Stimulated activated CD8-positive, alpha-beta memory T cell treated with anti-CD3 and anti-CD28 coated beads, Interleukin-7, amount 100 ng/mL, for 24 hours (primary cell): ENCODE measurements at places on chromosomes 5 and 9.

- no peak for DNase-seq
These were observed 111.7 kb upstream of the CXCL14 start for GRCh38 chr5:135690466-135690865.

DNA sequence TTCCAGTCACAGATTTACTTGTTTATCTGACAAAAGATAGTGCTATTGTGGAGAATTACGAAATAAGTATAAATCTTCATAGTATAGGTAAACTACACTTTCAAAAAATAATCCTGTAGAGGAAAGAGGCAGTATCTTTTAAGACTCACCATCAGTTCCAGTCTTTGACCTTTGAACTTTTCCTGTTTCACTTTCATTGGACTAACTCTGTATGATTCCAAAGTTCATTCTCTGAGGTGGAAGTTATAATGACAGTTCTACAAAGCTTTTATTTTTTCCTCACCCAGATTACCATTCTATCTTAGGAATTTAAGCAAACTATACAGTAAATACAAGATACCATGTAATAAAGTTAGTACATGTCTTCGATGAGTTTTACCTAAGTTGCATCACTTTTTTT is 901.3 kb upstream of the SEMA6A start:
- DNase-seq, result no peak

- no peak for DNase-seq
These were observed 13.8 kb downstream of the SNX30 start for GRCh38 chr9:112764344-112764743.

GRCh38 chr9:137435980-137436760 is 5.0 kb downstream of the ENTPD8 start:
- DNase-seq, result no peak

- DNase-seq, result no peak
These were observed 4.2 kb downstream of the SMC5 start for GRCh38 chr9:70262948-70263347.
